BE2C (cell line): ENCODE measurements at places on chromosomes 12 and 14.

- DNase-seq = no peak
Measured at GRCh38 chr12:85278598-85279448, 1.2 kb upstream of the ALX1 start.

- DNase-seq = no peak
Measured at GRCh38 chr14:88003425-88003824, 1.5 kb upstream of the GPR65 start.

DNA sequence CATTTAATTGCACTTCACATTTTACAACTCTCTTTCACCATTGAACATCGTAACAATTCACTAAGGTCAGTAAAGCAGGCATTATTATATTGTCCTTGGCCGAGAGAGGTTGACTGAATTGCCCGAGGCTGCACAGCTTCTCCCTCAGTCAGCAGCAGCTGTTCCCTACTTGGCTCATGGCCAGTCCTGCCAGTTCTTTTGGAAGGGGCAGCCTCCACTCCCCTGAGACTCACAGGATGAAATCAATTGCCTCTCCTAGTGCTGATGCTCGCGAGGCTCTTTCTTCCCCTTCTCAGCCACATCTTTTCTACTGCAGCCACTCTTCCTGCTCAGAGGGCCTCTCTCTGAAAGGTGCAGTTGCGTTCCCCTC, 79.9 kb upstream of the KCNA1 start:
- peak; percentile 50 for DNase-seq

DNA sequence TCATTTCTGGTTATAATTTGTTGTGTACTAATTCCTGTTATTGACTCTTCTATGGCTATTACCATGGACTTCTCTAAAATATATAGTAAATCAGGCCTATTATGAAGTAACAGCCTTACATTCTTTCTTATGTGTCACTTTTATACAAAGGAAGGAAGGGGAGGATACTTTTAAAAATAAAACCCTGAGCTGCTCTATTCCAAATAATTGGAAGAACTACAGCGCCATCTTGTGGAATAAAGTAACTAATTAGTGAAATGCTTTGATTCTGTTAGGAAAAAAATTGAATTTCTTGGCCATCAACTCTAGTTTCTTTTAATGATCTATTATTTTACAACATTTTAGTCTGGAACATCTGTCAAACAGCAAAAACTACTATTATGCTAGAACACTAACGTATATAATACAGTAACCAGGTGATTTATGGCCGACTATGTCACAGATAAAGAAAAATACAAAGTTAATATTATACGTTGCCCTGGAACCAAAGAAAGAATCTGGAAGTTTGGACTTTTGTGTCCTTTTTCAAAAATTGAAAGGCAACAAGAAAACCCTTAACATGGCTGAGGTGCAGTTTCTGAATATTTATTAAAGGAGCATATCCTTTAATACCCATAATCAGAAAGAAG, 55.0 kb upstream of the NELL2 start:
- no peak for DNase-seq

GRCh38 chr14:24135584-24135833, 485 bp upstream of the PSME1 start:
- no peak for DNase-seq

- no peak for DNase-seq
Measured at GRCh38 chr14:23910876-23911210, 42.7 kb upstream of the DHRS4 start.

GRCh38 chr14:61695695-61696527, 598 bp downstream of the HIF1A start:
- DNase-seq = peak; percentile 71

DNA sequence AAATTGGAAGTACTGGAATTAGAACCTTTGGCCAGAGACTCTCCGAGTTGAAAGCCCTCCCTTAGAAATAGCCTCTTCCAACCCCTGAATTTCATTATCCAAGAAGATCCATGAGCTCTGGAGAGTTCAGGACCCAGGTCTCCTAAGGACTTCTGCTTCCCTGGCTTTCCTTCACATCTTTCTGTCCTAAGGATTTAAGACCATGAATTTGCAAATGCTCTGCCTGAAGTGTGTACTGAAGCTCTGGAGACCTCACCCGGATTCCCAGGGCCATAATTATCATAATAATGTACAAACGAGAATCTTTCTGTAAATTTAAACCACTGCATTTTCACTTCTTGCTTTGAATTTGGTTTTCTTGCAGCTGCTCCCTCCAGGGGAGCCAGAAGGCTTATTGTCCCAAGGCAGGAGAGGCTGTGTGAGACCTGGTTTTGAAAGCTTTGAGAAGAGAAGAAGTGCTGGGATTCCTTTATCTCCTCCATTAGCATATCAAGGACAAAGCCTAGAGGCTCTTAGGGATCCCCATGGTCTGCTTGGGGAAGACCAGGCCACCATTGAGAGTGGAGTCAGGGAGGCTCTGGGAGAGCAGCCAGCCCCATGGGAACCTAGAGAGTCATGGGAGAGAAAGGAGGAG, 41.1 kb downstream of the GLRX5 start:
- DNase-seq = no peak

- no peak for DNase-seq
Measured at GRCh38 chr12:54407183-54407905, 11.7 kb downstream of the ITGA5 start.

- DNase-seq = no peak
Measured at GRCh38 chr14:30564868-30565248, 5.9 kb downstream of the G2E3 start.

DNA sequence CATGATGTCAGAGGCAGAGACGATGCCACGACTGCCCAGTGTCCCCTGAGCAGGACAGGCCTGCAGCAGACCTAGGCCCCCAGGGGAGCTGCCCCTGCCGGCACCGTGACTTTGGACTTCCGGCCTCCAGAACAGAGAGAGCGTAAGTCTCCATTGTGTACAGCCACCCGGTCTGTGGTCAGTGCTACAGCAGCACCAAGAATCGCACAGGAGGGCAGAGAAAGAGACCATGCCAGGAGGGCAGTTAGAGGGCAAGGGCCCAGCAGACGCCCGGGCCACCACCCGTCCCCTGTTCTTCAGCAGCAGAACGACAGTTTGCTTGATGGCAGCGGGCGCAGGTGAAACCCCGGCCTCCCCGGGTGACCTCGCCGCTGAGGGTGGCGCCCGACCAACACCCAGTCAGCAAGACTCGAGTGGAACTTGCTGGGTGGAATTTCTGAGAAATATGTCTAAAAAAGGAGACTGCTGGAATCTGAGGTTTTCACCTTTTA, 19.7 kb downstream of the GALNT9 start:
- DNase-seq = no peak

DNA sequence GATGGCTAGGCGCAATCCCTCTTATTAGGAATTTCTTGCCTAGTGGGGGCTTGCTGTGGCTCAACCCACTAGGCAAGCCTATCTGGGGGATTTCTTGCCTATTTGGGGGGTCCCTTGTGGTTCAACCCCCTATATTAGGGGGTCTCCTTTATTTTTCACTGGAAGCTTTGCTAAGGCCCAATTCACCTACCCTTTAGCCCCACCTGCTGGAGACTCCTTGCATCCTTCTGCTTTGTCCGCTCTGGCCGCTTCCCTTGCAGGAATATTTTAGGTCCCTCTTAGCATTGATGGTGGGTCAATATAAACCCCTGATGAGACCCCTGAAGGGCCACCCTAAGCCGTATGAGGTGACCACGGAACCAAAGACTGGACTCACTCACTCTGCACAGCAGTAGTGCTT, 1552.1 kb downstream of the AACS start:
- peak; percentile 10 for DNase-seq

DNA sequence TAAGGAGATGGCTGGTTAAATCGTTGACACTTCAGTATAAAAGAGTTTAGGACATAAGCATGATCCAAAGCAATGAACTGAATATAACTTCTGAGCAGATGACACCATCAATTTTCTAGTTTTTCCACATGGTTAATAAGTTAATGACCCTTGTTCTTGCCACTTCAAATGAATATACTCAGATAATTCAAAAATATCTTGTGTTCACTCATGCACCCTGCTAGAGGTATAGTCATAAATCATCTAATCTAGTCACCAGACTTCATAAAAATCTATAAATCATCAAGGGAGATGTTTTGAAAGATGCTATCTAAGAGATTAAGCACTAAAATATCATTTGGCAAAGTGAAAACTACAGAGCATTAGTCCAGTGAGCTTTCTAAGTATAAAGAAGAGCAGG, 131.9 kb downstream of the MDGA2 start:
- no peak for DNase-seq

DNA sequence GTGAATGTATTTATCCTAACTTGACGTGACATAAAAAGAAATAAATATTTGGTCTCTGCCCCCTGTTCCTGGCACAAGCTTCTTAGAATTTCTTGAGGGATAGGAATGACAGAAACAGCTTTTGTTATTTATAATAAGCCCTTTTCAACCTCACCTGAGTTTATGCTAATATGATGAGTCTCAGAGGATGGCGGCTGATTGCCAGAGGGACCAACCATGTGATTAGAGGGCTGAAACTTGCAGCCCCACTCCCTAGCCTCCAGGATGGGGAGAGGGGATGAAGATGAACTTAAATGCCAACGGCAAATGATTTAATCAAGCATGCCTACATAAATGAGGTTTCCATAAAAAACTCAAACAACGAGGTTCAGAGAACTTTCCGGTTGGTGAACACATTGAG, 42.9 kb downstream of the DNAI7 start:
- DNase-seq = no peak
